Stimulated activated CD4-positive, alpha-beta T cell treated with anti-CD3 and anti-CD28 coated beads, Interleukin-2, amount 100 ng/mL, for 4 hours (primary cell): ENCODE measurements at places on chromosomes 2 and 18.

DNA sequence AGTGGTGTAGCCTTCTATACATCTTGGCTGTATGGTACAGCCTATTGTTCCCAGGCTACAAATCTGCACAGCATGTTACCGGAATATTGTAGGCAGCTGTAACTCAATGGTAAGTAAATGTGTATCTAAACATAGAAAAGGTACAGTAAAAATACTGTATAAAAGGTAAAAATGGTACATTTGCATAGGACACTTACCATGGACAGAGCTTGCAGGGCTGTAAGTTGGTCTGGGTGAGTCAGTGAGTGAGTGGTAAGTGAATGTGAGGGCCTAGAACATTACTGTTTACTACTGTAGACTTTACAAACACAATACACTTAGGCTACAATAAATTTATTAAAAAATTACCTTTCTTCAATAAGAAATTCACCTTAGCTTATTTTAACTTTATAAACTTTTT, 3.7 kb upstream of the MRPS9 start:
- DNase-seq, result no peak

GRCh38 chr18:75377258-75377657, 50.2 kb downstream of the SMIM21 start:
- no peak for DNase-seq

- no peak for DNase-seq
Observed at GRCh38 chr2:221572821-221573429, 821 bp upstream of the EPHA4 start.

DNA sequence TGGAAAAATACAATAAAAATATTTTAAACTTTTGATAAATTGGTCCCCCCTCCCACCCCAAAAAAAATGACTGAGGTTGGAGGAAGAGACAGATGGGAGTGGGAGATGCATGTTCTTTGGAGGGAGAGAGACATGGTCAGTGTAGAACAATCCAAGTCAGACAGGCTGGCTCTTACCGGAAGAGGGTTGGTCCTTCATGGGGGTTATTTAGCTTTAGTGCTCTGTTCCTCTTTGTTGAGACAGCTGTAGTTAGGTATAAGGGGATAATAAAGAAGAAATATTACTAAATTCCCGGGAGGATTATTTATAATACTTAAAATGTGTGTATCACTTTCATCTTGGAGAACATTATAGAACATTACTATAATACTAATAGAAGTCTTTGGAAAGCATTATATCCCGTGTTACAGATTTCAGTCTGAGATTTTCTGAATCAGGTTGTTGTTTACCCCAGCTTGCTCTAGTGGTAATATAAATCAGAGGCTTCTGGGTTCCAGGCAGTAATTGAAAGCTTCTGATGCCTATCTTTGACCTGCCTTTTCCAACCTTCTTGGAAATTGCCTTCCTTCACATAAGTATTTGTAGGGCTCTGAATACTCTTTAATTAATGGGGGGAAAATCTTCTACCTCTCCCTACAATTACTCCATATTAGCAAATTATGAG, 87.7 kb downstream of the SPTBN1 start:
- no peak for DNase-seq

GRCh38 chr18:78965260-78965659, 14.4 kb upstream of the SALL3 start:
- no peak for DNase-seq

DNA sequence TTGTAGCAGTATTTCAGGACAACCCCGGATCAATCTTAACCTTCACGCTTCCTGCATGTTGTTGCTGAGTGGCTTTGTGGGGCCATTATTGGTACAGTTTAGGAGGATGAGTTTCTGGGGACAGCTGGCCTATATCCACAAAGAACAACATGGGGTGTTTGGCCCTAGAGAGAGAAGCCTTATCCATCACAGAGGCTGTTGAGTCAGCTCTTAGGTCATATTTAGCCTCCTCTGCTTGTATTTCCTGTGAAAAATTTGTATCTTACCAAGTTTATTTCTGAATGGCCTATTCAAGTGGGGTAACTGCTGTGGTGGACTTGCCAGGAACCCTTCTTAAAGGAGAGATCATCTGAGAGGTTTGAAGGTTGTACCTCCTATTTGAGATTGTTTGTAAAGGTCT, 77.6 kb downstream of the MAP4K4 start:
- no peak for DNase-seq

DNA sequence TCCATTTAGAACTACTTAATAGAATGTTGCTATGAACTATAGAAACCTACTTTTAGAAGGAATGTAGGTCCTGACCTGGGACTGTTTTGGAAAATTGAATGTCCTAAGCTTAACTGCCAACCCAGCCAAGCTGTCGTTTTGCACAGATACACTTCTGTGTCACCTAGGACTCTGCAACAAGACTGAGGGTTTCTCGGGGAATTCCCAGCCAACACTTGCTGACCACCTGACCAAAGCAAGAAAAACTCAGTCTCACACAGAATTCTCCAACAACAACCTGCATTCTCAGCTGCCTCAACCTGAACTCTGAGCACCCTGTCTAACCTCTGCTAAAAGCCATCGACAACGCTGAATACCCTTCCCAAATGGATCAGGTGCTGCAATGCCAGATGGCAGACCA, 128.2 kb downstream of the SS18 start:
- no peak for DNase-seq

- DNase-seq, result no peak
Observed at GRCh38 chr2:72211777-72212485, 64.3 kb upstream of the CYP26B1 start.

GRCh38 chr2:194015751-194016150, 1641.3 kb upstream of the SLC39A10 start:
- DNase-seq, result no peak

DNA sequence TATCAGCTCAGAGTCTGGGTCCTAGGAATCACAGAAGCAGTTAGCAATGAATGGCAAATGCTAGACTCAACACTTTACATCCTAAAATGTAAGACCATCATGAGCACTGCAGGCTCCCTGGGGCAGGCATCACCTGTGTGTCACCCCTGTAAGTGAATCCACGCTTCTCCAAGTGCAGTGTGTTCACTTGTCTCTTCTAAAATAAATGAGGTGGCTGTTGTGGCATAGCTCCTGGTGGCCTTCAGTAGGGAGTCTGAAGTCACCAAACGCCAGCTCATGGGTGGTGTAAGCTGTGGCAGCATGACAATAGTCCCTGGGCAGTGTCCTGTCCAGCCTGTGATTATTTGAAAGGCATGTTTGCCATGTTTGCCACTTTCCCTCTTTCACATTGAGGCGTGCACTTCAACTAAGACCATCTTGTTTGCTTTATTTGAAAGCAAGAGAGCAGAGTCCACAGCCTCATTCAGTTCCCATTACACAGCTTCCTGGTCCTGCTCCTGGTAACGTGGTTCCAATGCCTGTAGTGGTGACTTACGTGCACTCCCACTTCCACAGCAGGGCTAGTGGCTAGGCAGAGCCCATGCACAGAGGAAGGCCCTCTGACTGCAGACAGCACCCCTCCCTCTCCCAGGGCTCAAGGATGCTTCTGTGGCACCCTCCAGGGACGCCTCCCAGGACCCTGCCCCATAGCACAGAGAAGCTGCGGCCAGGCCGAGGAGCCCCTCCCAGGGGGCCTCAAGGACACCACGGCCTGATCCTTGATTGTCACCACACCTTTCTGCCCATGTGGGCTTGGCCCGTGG, 24.3 kb downstream of the COA5 start:
- DNase-seq, result no peak

GRCh38 chr2:46554397-46554796, 75.0 kb downstream of the TMEM247 start:
- no peak for DNase-seq

- no peak for DNase-seq
Observed at GRCh38 chr2:3428577-3428976, 49.1 kb downstream of the TRAPPC12 start.

DNA sequence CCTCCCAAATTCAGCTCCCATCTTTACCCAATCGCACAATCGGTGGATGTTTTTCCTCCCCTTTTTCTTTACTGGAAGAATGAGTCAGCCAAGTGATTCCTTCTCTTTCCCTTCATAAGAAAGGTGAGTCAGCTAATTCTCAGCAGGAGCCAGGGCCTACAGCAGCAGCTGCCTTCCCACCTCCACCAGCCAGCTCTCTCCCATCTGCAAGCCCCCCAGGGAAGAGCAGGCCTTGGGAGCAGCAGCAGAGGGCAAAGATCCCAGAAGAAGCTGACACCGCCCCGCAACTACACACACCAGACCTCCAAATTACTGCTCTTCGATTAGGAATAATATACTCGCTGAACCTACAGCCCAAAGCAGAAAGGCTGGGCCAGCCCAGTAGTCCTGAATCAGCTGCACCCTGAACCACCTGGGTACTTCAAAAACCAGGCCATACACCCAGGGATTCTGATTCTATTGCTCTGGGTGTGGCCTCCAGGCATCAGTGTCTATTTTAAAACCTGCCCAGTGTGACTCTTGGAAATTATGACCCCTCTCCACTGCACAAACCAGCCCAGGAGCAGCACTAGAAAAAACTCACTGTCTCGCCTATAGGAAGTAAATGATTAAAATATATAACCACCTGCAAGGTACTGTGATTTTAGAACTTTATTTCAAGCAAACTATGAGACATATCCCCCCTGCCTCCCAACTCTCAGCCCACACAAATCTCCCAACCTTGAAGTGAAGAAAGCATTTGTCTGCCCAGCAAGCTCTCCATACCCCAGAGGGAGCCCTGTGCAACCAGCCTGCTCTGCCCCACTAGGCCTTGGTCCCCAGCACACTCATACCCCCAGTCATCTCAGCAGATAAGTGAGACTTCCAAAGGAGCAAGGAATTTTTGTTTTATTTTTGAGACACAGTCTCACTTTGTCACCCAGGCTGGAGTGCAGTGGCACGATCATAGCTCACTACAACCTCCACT, 7.3 kb downstream of the SFXN5 start:
- no peak for DNase-seq
